ENCODE measurements at places on chromosomes 11 and 22.

- H3K4me1 ChIP-seq, result peaks cover 25% of the 10 kb centered on the region
- DNase-seq, result no peak
- H3K4me3 ChIP-seq, result no peak overlapping the region
- peak overlapping the region; percentile 54 for H3K27ac ChIP-seq
- H3K36me3 ChIP-seq, result no peaks in the 10 kb centered on the region
Measured at GRCh38 chr11:45657496-45658260, 7.7 kb downstream of the CHST1 start.

- H3K4me3 ChIP-seq, result no peak overlapping the region
- H3K36me3 ChIP-seq, result no peaks in the 10 kb centered on the region
- H3K4me1 ChIP-seq, result no peaks in the 10 kb centered on the region
- peak; percentile 90 for DNase-seq
- H3K27me3 ChIP-seq, result no peaks in the 10 kb centered on the region
Measured at GRCh38 chr11:36341915-36342314, 45.8 kb downstream of the PRR5L start.

GRCh38 chr22:29520851-29521250 is 32.7 kb downstream of the THOC5 start:
- H3K36me3 ChIP-seq, result peaks cover 95% of the 10 kb centered on the region
- H3K4me1 ChIP-seq, result peaks cover 5% of the 10 kb centered on the region
- H3K27me3 ChIP-seq, result no peaks in the 10 kb centered on the region
- no peak overlapping the region for H3K27ac ChIP-seq

DNA sequence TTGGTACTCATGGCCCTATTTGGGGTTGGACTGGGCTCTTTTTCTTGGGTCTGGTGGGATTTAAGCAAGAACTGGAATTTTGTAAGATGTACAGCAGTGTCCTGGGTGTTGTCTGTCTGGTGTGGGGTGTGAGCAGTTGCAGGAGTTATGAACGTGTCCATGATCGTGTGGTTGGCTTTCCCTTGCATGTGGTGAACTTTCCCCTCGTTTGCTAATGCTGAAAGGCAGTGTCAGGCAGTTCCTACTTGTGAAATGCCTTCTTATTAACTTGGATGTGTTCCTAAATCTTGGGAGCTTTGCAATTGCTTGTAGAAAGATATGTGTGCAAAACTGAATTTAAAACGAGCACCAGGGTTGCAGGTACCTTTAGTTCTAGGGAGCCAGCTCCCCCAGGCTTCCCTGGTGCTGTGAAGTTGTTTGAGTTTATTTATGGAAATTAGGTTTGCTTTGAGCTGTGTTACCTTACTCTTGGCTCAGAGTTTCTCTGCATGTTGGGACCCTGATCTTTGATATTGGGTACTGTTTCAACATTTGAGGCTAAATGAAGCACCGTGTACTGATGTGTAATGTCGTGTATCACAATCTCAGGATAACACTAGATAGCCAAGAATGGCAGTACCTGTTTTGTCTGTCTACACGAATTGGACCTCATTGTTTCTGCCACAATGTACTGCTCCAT is 35.8 kb upstream of the HSD17B12 start:
- peaks cover 6% of the 10 kb centered on the region for H3K27me3 ChIP-seq
- H3K27ac ChIP-seq, result no peak overlapping the region
- peaks cover 3% of the 10 kb centered on the region for H3K36me3 ChIP-seq
- peak overlapping the region; percentile 84 for H3K4me3 ChIP-seq
- DNase-seq, result no peak

GRCh38 chr11:2576549-2576948 is 123.2 kb downstream of the KCNQ1OT1 start:
- peaks cover 13% of the 10 kb centered on the region for H3K36me3 ChIP-seq
- no peak overlapping the region for H3K4me3 ChIP-seq
- no peaks in the 10 kb centered on the region for H3K27me3 ChIP-seq
- no peak overlapping the region for H3K27ac ChIP-seq

DNA sequence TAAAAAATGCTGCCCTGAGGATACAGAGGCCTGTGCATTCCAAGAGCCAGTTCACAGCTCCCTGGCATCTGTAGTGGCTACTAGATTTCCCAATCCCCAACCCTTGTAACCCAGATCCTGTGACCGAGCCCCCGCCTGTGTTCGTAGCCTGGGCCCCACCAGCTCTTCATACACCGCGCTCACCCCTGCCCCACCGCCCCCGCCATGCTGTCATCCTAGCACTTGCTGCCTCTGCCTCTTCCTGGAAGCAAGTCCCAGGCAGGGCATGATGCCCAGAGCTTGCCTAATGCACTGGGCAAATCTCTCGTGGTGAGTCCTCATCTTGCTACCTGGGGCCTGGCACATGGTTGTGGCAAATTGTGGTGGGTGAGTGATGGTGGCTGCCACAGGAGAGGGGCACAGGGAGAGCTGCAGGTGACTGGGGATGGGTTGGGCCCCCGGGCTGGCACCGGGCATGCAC is 7.1 kb downstream of the MGAT3 start:
- H3K27ac ChIP-seq, result no peak overlapping the region
- no peaks in the 10 kb centered on the region for H3K36me3 ChIP-seq
- no peak for DNase-seq

DNA sequence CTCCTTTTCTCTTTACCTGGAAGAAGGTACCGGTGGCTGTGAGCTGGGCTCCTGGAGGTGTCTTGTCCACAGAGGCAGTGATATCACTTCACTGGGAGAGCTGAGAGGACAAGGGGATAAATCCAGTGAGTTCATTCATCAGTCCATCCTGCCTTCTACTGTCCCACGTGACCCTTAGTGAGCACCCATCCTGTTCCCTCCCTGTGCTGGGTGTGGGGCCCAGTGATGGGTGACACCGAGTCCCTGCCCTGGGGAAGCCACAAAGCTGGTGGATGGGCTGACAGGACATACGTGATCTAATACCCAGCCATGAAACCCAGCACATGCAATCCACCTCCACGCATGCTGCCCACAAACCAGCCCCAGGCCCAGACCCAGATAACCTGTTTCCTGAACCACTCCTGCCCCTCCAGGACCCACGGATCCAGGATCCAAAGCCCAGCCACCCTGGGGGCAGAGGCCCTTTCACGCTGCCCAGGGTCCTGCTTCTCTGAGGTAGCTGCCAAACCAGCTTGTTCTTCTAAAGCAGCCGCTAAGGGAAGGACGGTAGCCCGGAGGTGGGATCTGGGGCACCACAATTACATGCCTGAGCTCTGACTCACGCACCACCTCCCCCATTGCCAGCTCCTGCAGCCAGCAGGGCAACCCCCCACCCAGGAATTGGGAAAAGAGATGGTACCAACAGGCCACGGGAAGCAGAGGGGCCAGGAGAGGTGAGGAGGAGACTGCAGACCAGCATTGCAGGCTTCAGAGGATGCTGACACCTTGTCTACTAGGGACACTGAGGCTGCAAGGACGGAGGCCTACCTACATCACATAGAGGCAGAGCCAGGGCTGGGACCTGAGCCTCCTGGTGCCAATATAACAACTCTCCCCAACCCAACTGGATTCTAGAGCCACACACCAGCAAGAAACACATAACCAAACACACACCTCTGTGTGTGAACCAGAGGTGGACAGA is 35.2 kb downstream of the GDPD5 start:
- no peak overlapping the region for H3K4me3 ChIP-seq
- no peaks in the 10 kb centered on the region for H3K36me3 ChIP-seq
- no peak for DNase-seq
- no peak overlapping the region for H3K27ac ChIP-seq
- H3K4me1 ChIP-seq, result no peaks in the 10 kb centered on the region
- no peaks in the 10 kb centered on the region for H3K27me3 ChIP-seq

DNA sequence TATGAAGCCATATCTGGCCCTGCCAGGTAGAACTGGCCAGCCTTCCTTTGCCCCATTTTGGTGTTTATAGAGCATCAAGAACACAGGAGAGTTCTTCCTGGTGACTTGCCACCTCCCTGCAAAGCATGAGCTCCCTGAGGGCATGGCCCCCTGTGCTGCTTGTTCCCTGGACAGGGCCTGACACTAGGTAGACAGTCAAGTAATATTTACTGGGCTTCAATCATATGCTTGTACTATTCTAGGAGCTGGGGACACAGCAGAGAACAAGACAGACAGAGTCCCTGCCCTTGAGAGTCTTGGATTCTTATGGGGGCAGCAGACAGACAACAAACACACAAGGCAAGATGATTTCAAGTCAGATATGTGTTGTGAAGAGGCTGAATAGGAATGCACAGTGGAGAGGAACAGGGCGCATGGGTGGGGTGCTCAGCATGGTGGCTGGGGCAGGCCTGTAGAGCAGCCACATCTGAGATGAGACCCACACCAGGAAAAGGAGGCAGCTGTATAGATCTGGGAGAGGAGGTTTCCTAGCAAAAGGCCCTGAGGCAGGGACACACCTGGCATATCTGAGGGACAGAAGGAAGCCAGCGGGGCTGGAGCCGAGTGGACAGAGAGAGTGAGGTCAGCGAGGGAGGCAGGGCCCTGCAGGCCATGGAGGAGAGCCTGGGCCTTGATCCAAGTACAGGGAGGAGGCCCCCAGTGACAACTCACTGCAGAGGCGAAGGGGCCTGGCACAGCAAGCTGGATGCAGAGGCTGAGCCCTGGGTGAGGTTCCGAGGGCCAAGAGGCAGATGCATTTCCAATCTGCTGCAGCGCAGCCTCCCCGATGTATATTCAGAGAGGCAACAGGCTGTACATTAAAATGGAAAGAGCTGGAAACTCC is 10.2 kb upstream of the CBX6 start:
- H3K4me3 ChIP-seq, result no peak overlapping the region
- H3K27me3 ChIP-seq, result no peaks in the 10 kb centered on the region
- peaks cover 43% of the 10 kb centered on the region for H3K4me1 ChIP-seq
- peak overlapping the region; percentile 90 for H3K27ac ChIP-seq
- no peaks in the 10 kb centered on the region for H3K36me3 ChIP-seq

DNA sequence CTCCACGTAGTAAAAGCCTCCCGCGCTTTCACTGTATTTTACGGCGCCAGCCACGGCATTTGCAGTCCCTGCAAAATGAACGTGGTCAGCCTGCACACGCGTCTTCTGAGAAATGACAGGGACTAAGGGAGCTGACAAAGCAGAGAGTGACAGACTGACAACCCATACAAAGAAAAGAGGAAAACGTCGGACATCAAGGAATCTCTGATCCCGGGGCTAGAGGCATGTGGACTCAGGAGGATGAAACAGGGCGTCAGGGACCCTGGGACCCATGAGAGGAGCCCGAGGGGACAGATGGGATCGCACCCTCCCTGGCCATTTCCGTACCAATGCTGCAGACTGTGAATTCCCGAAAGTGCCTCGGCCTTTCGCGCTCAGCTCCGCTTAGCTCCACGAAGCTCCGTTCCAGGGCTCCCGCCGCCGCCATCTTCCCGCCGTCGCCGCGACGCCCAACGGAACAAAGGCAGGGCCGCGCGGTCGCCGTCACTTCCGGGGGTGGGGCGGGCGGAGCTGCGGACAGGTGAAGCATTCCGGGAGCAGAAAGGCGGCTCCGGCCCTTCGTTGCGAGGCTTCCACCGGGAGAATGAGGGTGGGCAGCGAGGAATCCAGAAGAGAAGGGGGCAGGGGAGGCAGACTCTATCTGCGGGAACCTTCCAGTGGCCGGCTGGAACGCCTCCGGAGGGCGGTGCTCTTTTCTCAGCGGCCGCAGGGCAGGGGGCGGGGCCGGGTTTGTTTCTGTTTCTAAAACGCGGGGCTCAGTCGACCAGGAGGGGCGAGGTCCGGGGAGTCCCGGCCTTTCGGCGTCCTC is at the start of gene NUP160:
Gene NUP160 (minus strand): TSS at position 459 of the 808 bp plus-strand sequence. CDS start 32 bp downstream, at position 427.
- H3K27ac ChIP-seq, result peak within 1 kb of the TSS; percentile 94
- peaks cover 26% of the 10 kb centered on the region for H3K4me1 ChIP-seq
- peak; percentile 95 for DNase-seq
- H3K27me3 ChIP-seq, result no peaks in the 10 kb centered on the region

GRCh38 chr22:37053310-37054055 is 1.9 kb downstream of the KCTD17 start:
- H3K27me3 ChIP-seq, result no peaks in the 10 kb centered on the region
- DNase-seq, result no peak
- H3K36me3 ChIP-seq, result peaks cover 30% of the 10 kb centered on the region
- H3K4me1 ChIP-seq, result peaks cover 30% of the 10 kb centered on the region
- H3K27ac ChIP-seq, result no peak overlapping the region

- DNase-seq, result no peak
- H3K36me3 ChIP-seq, result no peaks in the 10 kb centered on the region
- no peaks in the 10 kb centered on the region for H3K27me3 ChIP-seq
- no peak overlapping the region for H3K4me3 ChIP-seq
- H3K4me1 ChIP-seq, result peaks cover 35% of the 10 kb centered on the region
Measured at GRCh38 chr22:46121079-46121478, 29.2 kb upstream of the PPARA start.

DNA sequence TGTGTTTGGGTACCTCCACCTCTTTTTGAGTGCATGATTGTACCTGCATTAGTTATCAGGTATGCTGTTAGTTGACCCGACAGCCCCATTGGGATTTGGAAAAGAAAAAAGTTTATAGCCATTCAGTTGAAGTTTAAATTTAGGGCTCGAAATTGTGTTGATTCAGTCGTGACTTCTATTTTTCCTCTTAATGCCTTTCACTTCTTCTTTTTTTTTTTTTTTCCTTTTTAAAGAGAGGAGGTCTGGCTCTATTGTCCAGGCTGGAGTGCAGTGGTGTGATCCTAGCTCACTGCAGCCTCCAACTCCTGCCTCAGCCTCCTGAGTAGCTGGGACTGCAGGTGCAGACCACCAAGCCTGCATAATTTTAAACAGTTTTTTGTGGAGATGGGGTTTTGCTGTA is 2.3 kb downstream of the STT3A start:
- no peak for DNase-seq
- H3K4me3 ChIP-seq, result no peak overlapping the region
- no peaks in the 10 kb centered on the region for H3K27me3 ChIP-seq
- H3K4me1 ChIP-seq, result peaks cover 46% of the 10 kb centered on the region

- no peaks in the 10 kb centered on the region for H3K27me3 ChIP-seq
- no peaks in the 10 kb centered on the region for H3K36me3 ChIP-seq
- H3K27ac ChIP-seq, result no peak overlapping the region
- no peak overlapping the region for H3K4me3 ChIP-seq
Measured at GRCh38 chr11:105315287-105315686, 175.7 kb upstream of the CARD18 start.

GRCh38 chr22:49566141-49566541 is 261.5 kb downstream of the BRD1 start:
- H3K27me3 ChIP-seq, result no peaks in the 10 kb centered on the region
- no peak overlapping the region for H3K27ac ChIP-seq
- no peaks in the 10 kb centered on the region for H3K36me3 ChIP-seq
- H3K4me3 ChIP-seq, result no peak overlapping the region
- no peak for DNase-seq
- no peaks in the 10 kb centered on the region for H3K4me1 ChIP-seq

- H3K4me1 ChIP-seq, result peaks cover 5% of the 10 kb centered on the region
- H3K27me3 ChIP-seq, result no peaks in the 10 kb centered on the region
- H3K27ac ChIP-seq, result no peak overlapping the region
- no peaks in the 10 kb centered on the region for H3K36me3 ChIP-seq
- DNase-seq, result no peak
Measured at GRCh38 chr11:88151709-88152265, 23.5 kb downstream of the RAB38 start.

GRCh38 chr11:2105511-2105910 is 33.7 kb downstream of the IGF2 start:
- H3K4me1 ChIP-seq, result peaks cover 38% of the 10 kb centered on the region
- no peak for DNase-seq
- no peak overlapping the region for H3K4me3 ChIP-seq
- H3K36me3 ChIP-seq, result no peaks in the 10 kb centered on the region
